ENCODE measurements at places on chromosomes 1 and 21.
A peak's percentile ranks its signal among the peaks of the same experiment; 100 is the strongest.

GRCh38 chr1:18417316-18418269, 63.1 kb upstream of the KLHDC7A start:
- DNase-seq: no peak

DNA sequence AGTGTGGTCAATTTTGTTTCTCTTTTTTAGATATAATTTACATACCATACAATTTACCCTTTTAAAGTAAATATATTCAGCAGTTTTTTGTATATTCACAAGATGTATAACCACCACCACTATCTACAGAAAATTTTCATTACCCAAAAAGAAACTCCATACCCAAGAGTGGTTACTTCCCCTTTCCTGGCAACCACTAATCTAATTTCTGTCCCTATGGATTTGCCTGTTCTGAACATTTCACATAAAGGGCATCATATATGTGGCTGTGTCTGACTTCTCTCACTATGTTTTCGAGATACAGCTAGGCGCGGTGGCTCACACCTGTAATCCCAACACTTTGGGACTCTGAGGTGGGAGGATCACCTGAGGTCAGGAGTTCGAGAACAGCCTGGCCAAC, 13.6 kb downstream of the PACC1 start:
- DNase-seq: no peak

- no peak for DNase-seq
Measured at GRCh38 chr1:187006896-187007295, 178.1 kb downstream of the PLA2G4A start.

DNA sequence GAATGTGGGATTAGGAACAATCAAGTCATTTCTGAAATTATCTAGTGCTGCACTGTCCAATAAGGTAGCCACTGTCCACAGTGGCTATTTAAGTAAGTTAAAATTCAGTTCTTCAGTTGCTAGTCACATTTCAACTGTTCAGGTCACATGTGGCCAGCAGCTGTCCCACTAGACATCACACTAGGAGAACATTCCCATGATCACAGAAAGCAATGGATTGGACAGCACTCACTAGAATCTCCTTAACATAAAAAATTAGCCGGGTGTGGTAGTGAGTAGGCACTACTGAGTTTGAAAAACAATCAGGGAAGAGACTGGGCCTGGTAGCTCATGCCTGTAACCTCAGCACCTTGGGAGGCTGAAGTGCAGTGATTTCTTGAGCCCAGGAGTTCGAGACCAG, 33.6 kb downstream of the NUP133 start:
- no peak for DNase-seq

- no peak for DNase-seq
Measured at GRCh38 chr1:223647249-223647648, 18.3 kb downstream of the CAPN8 start.

GRCh38 chr1:6272868-6273267, 12.0 kb upstream of the GPR153 start:
- DNase-seq: no peak

DNA sequence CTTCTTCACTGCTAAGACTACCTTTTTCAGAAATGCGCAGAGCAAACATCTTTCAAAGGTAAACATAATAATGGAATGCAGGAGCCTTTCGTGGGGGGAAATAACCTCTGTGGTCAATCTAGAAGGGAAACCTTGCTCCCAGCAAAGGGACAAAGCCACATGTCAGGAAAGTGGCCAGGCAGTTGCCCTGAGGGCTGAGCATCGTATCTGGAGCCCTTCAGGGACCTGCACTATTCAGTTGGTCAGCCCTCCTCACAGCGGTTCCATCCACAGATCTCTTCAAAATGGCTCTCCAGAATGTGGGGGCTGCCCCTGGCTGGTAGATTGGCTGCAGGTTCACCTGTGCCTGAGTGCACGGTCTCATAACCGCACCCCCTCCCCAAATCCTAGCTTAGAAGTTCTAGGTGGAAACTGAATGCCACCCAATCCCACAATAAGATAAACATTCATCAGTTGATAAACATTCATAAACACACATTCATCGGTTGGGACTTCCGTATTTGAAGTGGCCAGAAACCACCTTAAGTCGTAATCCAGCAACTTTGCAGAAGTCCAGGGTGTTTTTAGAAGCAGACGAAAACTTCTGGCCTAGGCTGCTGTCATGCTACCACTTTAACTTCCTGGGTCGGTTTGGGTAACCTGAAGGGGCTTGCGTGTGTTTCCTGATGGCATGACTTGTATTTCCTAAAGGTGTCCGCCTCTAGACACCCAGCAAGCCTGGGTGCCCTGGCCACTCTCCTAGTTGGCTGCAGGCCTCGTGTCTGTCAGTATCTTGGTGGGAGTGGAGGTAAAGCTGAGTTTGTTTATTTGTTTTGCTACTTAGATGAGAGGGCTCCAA, 50.5 kb downstream of the RASSF5 start:
- peak; percentile 54 for DNase-seq

- DNase-seq: no peak
Measured at GRCh38 chr1:64133036-64133435, 70.4 kb upstream of the UBE2U start.

- DNase-seq: no peak
Measured at GRCh38 chr1:156153362-156153761, at the start of gene SEMA4A. SEMA4A (plus strand) TSS chr1:156153585; CDS start chr1:156154579, 994 bp downstream.

DNA sequence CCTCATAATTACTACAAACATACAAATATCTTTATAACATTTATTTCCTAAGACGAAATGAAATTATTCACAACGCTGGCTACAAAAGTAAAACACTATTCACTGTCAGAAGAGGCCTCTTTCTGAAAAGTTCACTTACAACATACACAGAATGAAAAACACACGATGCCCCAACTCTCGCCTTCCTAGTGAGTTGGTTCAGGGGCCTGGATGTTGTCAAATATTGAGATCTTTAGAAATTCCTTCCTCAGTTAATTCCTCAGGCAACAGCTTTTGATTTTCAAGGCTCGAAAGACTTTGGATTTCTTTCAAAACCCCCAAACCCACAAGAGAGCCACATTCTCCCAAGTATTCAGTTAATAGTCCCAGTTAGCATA, 14.2 kb upstream of the KCNE1 start:
- no peak for DNase-seq

DNA sequence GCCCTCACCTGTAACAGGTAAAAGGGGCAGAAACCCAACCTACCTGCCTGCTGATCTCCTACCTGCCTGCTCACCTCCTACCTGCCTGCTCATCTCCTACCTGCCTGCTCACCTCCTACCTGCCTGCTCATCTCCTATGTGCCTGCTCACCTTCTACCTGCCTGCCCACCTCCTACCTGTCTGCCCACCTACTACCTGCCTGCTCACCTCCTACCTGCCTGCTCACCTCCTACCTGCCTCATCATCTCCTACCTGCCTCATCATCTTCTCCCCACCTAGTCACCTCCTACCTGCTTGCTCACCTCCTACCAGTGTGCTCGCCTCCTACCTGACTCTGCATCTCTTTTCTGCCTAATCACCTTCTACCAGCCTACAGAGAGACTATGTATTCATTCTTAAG, 452.9 kb downstream of the MATN1 start:
- DNase-seq: no peak

DNA sequence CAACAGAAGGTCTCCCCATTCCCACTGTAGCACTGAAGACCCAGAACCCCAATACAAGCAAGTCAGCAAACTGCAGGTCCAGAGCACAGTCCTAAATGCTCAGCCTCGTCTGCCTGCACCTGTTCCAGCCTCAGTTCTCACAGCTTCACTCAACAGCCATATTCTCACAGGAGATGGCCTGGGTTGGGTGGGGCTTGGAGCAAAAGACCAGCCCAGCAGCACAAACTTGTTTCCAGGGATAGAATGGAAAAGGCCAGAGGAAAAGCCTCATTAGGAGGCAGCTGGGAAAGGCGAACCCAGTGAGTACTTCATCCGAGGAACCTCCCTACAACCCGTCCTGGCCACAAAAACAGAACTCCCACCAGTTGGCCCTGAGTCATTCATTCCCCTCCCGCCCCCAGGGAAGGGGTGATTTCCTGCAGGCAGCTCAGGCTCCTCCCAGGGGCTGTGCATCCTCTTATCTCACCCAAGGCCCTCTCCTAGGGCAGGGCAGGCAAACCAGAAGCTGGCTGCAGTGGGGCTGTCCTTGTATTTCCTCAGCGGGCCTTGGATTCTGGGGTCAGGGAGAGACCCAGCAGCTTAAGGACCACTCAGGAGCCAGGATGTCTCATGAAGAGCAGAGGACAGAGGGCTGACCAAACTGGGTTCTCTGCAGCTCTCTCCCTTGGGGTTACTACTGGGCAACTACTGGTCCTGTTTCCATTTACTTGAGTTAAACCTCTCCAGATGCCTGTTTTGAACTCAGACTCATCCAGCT, 7.4 kb upstream of the MPL start:
- DNase-seq: peak; percentile 23

- DNase-seq: no peak
Measured at GRCh38 chr1:10514490-10515235, 39.9 kb downstream of the PEX14 start.

DNA sequence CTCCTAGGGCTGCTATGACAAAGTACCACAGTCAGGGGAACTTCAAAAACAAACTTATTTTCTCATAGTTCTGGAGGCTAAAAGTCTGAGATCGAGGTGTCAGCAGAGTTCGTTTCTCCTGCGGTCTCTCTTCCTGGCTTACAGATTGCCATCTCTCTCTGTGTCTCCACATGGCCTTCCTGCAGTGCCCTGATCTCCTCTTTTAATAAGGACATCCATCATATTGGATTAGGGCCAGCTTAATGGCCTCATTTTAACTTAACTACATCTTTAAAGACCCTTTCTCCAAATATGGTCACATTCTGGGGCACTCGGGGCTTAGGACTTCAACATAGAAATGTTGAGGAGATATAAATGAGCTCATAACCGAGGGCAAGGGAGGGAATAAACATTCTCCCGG, 12.2 kb downstream of the C1orf74 start:
- DNase-seq: no peak

DNA sequence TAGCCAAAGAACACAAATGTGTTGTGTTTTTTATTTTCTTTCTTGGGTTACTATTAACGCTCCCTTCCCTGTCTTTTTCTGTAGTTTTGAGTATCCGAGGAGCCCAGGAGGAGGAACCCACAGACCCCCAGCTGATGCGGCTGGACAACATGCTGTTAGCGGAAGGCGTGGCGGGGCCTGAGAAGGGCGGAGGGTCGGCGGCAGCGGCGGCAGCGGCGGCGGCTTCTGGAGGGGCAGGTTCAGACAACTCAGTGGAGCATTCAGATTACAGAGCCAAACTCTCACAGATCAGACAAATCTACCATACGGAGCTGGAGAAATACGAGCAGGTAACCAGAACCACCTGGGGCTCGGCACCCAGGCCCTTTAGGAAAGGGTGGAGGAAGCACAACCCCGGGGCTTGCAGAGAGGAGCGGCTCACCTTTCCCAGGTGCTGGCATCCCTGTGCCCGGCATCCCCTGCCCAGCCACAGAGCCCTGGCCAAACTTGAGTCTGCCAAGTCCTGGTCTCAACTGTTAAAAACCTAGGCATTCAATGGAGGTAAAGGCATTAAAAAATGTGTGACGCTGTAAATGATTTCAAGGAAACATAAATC, 233.5 kb downstream of the PBX1 start:
- no peak for DNase-seq

DNA sequence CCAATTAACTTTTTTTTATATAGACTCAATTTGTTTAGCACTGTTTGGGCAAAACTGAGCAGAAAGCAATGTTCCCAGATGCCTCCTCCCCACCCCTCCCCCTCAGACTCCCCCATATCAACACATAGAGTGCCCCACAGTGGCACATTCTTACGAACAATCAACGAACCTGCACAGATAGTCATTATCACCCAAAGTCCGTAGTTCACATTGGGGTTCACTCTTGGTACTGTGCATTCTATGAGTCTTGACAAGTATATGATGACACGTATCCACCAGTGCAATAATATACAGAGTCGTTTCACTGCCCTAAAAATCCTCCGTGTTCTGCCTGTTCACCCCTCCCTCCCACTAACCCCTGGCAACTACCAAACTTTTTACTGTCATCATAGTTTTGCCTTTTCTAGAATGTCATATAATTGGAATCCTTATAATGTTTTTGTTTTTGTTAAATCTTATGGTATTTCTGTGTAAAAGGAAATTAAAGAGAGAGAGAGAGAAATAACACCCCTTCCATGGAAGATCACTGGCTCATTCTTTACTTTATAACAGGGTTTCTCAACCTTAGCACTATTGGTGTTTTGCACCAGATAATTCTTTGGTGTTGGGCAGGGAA, 37.2 kb upstream of the HNRNPU start:
- no peak for DNase-seq

GRCh38 chr1:51341876-51342496, 11.6 kb upstream of the TTC39A start:
- no peak for DNase-seq

DNA sequence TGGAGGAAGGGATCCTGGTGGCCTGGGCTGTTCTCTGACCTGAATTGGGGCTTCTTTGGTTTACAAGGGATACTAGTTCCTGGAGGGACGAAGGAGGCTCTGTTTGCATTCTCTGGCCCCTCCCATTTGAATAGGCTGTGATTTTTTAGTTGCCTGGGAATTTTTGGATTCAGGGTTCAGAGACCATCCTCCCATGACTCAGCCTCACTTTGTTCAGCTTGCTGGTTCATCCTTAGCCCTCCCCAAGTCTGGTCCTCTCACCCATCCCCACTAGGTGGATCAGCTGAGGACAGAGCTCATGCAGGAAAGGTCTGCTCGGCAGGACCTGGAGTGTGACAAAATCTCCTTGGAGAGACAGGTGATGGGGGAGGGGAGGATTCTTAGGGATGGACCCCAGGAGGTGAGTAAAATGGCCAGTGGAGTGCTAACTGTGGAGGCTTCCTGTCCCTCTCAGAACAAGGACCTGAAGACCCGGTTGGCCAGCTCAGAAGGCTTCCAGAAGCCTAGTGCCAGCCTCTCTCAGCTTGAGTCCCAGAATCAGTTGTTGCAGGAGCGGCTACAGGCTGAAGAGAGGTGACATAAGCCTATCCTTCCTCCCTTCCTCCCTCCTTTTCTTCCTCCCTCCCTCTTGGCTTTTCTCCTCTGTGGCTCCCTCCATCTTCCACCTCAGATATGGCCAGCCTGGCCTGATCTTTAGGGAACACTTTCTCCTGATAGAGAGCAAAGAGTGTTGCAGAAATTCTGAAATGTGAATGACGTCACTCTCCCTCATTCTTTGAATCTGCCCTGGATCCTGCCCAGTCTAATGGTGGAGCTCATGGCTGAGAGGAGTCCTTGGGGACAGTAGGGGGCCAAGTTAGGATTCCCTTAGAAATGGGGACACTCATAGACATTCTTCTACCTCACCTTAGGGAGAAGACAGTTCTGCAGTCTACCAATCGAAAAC, 4.5 kb upstream of the TUFT1 start:
- DNase-seq: no peak

GRCh38 chr1:99737016-99737415, 29.4 kb downstream of the FRRS1 start:
- no peak for DNase-seq

DNA sequence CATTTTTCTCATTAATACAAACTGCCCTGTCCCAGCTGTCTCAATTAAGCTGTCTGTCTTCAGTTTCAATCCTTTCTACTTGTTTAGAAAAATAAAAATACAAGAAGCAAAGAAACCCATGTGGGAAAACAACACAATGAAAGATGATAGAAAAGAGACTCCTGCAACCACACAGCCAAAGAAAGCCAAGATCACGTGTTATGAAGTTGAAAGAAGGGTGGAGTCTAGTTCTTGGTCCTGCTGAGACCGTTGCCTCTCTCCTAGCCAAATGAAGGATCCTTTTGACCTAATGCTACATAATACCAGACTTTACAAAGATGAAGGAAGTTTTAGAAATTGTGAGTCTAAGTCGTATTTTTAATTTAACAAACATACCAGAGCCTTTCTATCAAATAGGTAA, 218.8 kb upstream of the RRP15 start:
- DNase-seq: no peak
